ENCODE measurements at places on chromosomes 16 and 17. TPM values are rescaled to one million over a fixed set of nuclear protein-coding genes. Genes with fewer than 3 reads are reported as not detected.

DNA sequence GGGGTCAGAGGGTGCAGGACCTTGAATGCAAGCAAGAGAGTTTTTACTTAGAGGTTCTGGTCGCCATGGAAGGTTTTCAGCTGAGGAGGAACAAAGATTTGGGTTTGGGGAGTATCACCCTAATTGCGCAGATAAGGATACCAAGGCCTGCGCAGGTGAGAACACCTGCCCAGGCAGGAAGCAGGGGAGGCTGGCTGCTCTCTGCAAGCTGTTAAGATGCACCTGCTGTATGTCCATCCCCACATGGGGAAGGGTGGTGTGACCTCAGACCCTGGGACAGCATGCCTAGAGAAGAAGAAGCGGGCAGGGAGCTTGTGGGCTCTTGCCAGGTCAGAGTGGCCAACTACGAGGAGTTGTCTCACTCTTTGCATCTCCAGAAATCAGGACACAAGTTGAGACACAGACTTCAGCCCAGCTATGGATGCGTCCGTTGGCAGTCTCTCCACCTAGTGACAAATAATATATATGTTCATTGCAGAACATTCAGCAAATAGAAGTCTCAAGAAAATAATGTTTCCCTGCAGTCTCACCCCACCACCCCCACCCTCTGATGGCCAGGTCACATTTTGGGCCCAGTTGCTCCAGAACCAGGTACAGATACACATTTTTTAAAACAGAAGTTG, 77.7 kb downstream of the SREBF1 start:
- DNase-seq = no peak

DNA sequence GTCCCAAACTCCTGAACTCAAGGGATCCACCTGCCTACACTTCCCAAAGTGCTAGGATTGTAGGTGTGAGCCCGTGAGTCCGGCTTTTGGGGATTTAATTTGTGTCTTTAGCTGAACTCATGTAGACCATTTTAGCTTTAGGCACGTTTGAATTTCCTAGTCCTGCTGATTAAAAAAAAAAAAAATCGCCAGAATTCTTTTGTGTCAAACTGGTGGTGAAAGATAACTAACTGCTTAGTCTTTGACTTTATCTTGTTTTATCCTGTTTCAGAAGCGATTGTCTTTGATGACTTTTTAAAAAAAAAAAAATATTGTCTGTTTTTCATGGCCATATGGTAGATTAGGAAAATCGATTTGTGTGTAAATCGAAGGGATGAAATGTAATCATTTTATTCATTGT, 2.6 kb downstream of the RABEP1 start:
- DNase-seq = no peak

Gene ZNF785
- 7.3 TPM for total RNA-seq

- no peak for DNase-seq
Observed at GRCh38 chr16:2071454-2072202, 23.8 kb downstream of the TSC2 start.

DNA sequence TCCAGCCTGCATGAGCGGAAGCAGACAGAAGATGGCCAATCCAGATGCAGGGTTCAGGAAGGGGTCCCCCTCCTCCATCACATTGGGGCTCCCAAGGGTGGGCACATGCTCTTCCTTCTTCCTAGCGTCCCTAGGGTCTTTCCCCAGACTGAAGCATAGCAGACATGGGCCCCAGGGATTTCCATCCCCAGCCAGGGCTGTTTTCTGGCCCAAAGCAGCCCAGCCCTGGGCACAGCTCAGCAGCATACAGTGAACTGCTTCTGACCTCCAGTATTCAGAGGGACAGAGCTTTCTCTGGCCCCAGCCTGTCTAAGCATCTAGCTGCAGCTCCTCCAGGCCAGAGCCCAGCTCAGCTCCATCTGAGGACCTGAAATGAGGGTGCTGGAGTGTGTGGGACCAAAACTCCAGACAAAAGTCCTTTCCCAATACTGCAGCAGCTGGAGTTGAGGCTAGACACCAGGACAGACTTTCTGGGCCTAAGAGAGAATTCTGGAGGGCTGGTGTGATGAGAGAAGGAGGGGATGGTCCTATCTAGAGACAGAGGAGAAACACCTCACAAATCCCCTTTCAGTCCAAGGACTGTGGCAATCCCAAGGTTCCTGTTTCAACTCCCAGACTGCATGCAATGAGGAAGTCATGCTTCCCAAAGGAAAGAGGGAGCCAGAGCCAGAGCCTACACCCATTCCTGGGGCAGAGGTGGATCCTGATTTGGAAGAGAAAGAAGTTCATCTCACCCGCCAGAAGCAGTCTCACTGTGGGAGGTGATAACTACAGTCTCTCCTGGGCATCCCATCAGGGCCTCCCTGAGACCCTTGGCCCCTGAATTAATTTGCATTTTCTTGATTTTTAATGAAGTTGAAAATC, 4.5 kb upstream of the FOXN1 start:
- DNase-seq = no peak

DNA sequence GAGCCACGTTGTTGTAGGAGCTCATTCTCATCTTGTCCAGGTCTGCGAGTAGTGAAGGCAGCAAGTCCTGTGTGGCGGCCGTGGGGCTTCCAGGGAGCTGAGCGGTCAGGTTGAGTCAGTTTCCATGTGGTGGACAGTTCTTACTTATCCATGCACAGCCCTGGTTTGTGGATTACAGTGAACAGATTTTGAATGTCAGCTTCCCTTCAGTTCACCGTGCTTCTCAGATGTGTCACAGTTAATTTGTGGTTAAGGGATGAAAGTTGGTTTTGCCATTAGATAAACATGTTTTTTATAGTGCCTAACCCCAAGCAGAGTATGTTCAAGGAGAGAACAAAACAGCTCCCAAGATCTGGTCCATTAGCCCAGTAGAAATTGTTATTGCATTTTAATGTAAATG, 103.1 kb downstream of the RPTOR start:
- DNase-seq = no peak

DNA sequence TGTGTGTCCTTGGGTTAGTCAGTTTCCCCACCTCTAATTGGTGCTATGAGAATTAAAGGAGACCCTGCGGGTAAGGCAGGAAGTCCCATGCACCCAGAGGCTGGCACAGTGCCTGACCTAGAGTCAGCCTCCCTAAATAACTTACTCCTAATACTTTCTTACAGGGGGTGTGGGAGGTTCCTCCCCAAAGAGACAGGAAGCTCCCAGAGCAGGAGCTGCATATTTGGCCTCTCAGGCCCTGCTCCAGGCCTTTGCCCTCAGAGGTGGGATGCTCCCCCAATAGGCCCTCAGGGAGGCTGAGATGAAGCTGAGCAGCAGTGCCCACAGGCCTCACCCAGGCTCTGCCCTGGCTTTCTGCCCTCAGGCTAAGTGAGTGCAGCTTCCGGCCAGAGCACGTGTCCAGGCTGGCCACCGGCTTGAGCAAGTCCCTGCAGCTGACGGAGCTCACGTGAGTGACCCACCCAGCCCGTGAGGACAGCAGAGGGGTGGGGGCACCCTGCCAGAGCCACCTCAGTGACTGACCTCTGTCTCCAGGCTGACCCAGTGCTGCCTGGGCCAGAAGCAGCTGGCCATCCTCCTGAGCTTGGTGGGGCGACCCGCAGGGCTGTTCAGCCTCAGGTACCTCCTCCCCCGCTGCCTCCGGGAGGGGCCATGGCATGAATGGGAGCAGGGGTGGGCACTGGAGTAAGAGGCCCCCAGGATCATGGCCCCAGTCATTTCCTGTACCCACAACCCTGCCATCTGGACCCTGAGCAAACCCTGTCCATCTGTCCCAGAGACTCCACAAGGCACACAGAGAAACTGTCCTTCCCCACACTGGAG, 31.1 kb upstream of the CPNE2 start:
- no peak for DNase-seq

- DNase-seq = no peak
Observed at GRCh38 chr16:1923299-1924034, 5.3 kb upstream of the HS3ST6 start.

DNA sequence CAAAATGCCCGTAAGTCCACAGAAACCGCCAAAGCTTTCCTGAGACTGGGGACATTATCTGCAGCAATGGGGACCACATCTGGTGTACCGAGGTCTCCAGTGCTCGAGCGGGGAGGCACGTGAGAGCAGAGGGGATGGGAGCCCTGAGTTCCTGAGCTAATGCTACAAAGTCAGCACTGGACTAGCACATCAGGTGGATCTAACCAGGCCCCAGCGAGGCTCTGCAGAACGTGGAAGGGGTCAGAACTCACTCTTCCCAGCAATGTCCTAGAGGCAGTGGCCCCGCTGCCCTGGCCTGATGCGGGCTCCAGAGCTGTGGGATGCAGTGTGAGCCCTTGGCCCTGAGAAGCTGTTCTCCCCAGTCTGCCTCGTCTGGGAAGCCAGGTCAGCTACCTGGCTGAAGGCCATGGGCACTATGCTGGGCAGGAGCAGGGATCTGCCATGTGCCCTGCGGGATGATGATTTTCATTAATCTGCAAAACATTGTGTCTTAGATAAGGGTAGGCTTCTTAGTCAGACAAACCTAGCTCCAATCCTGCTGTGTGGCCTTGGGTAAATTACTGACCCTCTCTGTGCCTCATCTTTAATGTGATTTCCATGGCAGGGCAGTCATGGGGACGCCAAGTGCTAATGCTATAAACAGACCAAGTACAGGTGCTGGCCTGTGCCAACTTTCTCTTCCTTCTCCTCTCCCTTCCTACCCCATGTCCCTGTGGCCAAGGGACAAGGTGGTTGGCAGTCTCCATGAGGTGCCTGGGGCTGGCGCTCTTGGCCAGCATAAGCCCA, 40.1 kb upstream of the SLC38A10 start:
- no peak for DNase-seq

Gene ST6GALNAC1
- total RNA-seq = 0.46 TPM

- no peak for DNase-seq
Observed at GRCh38 chr17:83191388-83192160, 112.2 kb downstream of the METRNL start.

Gene TP53TG3
- total RNA-seq = not detected

DNA sequence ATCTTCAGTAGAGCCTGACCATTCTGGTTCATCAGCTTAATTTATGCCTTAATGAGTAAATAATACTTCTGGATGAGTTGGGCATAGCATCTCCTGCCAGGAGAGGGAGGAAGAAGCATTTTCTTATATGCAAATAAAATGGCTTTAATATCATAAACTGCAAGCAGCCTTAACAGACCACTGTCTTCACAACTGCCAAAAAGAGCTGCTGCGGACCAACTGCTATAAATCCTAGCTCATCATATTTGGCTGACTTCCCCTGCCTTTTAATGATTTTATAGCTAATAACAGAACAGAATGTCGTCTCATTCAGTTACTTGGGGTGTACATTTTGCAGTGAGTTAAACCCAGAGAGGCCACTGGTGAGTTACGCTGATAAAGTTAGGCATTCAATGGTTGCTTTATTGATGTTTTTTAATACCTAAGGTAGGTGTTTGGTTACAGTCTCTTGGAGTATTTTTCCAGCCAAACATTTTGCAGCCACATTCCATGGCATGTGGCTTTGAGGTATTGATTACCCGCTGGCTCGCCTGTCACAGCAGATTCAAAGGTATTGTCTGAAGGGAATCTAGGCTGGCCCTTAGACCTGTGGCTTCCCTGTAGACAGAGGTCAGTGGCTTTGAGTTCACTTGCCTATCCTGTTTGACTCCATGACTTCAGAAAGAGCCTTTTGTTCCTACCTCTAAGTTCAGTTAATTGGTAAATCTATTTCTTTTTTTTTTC, 16.4 kb downstream of the FAM20A start:
- no peak for DNase-seq

DNA sequence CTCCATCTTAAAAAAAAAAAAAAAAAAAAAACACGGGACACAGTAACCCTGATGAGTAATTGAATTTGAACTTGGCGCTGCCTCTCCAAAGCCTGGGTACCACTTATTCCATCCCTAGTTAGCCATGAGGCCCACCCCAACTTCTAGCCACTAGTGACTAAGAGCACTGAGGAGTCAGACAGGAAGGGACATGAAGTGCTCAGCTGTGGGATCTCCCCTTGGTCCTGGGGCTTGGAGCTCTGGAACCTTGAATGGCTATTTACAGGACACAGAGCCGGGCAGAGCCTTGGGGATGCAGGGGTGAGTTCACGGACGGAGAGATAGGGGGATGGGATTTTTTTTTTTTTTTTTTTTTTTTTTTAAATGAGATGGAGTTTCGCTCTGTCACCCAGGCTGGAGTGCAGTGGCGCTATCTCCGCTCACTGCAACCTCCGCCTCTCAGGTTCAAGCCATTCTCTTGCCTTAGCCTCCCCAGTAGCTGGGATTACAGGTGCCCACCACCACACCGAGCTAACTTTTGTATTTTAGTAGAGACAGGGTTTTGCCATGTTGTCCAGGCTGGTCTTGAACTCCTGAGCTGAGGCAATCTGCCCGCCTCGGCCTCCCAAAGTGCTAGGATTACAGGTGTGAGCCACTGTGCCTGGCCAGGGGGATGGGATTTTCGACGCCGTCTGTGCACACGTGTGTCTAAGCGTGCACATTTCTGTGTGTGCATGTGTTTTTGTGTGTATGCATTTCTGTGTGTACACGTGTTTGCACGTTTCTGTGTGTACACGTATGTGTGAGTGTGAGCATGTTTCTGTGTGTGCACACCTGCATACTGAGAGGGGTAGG, 20.4 kb upstream of the CIBAR2 start:
- DNase-seq = no peak

GRCh38 chr16:29007730-29008593, 23.1 kb downstream of the LAT start:
- DNase-seq = no peak

Gene ZP2
- not detected for total RNA-seq

DNA sequence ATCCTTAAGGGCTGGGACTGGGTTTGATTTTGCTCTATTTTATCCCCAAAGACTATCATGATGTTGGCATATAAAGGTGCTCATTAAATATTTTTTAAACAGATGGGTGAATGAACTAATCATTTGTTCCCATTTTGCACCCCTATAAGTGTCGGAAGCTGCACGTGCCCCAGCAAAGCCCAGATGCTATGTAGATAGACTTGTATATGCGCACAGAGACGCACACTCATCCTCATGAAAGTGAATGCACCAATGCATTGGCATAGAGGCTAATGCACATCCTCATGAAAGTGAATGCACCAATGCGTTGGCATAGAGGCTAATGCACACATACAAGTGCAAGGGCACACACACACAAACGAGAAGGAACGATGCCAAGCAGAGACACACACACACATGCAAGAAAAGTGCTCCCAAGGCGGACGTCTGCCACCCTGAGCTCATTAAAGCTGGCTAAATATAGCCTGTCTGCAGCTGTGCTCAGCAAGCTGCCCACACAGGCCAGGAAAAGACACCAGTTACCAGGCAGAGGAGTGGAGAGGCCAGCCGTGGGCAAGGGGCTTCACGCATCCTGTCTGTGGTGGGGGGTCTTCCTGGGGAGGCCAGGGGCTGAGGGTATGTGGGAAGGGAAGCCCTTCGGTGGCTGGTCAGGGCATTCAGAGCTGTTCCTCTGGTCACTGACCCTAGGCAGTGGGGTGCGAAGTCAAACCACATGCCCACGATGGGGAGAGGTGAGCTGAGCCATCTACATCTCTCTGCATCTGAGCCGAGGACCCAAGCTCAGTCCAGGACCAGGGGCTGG, 52.6 kb downstream of the PIMREG start:
- DNase-seq = no peak

- DNase-seq = no peak
Observed at GRCh38 chr17:75111777-75112335, 2.1 kb downstream of the ARMC7 start.

Measured in omental fat pad (tissue), 4 donors.